Activated CD4-positive, alpha-beta T cell treated with anti-CD3 and anti-CD28 coated beads, Interleukin-2, amount 50 U/mL, for 16 hours (primary cell): ENCODE measurements at places on chromosomes 5 and 9.

DNA sequence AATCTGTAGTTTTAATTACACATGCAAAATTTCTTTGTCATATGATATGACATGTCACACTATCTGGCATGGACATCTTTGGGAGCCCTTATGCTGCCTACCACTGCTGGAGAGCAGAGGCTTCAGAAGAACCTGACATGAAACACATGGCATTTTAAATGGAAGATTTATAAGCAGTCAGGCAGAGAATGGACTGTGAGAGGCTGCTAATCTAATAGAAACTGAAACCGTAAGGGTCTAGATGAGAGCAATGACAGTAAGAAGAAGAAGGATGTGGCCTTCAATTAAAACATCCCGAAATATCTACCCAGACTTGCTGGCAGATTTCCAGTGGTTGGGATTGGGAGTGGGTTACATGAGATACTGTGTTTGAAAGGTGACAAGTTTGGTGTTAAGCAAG is 149.8 kb downstream of the MACIR start:
- no peak for DNase-seq

DNA sequence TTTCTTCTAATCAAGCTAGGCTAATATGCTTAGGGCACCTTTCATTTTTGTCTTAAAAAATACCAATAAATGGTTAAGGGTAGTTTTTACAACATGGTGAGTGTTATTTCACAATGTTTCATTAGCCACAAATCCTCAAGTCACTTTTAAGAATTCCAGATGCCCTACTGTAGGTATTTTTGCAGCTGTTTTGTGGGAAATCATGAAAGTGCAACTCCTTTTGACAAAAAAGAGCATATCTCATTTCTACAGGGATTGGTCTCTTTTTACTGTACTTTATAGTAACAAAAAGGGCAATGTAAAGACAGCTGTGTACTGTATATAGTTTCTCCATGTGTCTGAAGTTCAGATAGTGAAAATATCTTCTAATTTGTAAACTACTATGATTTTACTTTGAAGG is 28.3 kb upstream of the GAS1 start:
- no peak for DNase-seq

- no peak for DNase-seq
Measured at GRCh38 chr9:74681906-74682305, 184.8 kb downstream of the RORB start.

GRCh38 chr9:121455527-121456239 is 44.0 kb downstream of the GGTA1 start:
- DNase-seq: peak; percentile 46

- DNase-seq: no peak
Measured at GRCh38 chr5:62824936-62825335, 246.3 kb downstream of the LRRC70 start.

- DNase-seq: no peak
Measured at GRCh38 chr9:105143136-105143430, 101.4 kb upstream of the SLC44A1 start.

GRCh38 chr9:81499021-81499454 is 190.3 kb downstream of the TLE1 start:
- no peak for DNase-seq

- DNase-seq: no peak
Measured at GRCh38 chr9:37963936-37964739, 60.2 kb upstream of the SLC25A51 start.

- DNase-seq: no peak
Measured at GRCh38 chr5:6772886-6773285, 59.7 kb downstream of the TENT4A start.
